ENCODE measurements at places on chromosomes 2 and 18.

DNA sequence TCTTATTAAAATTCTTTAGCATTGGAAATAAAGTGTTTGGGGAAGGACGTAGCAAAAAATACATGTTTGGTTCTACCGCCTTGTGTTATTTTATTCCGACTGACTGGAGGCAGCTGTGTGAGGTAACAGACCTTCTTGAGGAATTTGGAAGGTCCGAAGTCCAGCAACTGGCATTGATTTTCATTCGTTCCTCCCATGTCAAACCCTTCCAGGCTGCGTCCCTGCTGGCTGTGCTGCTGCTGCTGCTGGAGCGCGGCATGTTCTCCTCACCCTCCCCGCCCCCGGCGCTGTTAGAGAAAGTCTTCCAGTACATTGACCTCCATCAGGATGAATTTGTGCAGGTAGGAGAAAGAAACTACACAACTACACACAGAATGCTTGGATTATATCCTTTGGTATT lies 21.8 kb downstream of the CNDP1 start:
- no peak for DNase-seq

DNA sequence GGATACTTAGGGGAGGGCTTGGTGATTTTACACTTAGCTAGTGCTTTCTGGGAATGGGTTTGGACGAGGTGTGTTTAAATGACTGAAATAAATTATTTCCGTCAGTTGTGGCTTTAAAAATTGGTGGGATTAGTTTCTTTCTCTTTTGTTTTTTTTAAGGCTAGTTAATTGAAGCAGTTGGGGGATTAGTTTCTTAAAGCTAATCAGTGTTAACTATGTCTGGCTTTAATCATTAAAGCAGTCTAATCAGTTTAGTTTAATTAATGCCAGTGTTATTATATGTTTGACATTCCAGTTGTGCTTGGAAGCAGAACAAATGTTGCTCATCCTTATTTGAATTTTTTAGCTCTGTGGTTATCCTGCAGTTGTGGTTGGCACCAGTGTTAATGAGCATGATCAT lies 10.2 kb downstream of the MTA3 start:
- no peak for DNase-seq

- DNase-seq, result no peak
Observed at GRCh38 chr18:21272016-21272579, 30.1 kb downstream of the GREB1L start.

DNA sequence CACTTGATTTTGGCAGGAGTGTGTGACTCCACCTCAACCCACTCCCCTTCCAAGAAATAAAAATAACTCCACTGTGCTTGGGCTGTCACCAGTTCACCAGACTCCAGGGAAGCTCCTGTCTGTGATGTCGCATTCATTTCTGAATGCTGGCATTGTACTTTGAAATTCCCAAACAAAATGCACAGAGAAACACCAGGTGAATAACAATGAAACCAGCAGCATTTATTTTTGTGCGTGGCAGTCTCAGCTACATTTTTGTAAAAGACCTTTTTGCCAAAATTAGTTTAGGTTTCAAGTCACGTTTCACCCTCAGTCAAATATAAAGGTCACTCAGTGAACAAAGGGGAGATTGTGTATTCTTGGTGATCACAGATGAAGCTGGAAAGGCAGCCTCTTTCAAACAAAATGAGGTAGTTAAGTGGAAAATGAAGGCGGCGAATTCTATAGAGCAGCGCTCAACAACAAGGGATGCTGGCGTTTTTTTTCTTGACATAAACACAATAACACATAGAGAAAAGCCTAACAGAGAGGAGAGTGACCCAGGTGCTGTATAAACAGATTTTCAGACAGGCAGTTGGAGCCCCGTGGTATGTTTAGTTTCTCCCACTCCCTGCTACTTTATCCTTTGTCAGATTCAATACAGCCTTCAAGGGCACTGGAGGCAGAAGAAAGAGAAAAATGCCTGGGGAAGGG lies 210.3 kb upstream of the GCFC2 start:
- no peak for DNase-seq

GRCh38 chr2:25071966-25072365 lies 30.1 kb downstream of the EFR3B start:
- DNase-seq, result no peak

GRCh38 chr2:15677141-15677843 lies 85.6 kb downstream of the DDX1 start:
- no peak for DNase-seq

DNA sequence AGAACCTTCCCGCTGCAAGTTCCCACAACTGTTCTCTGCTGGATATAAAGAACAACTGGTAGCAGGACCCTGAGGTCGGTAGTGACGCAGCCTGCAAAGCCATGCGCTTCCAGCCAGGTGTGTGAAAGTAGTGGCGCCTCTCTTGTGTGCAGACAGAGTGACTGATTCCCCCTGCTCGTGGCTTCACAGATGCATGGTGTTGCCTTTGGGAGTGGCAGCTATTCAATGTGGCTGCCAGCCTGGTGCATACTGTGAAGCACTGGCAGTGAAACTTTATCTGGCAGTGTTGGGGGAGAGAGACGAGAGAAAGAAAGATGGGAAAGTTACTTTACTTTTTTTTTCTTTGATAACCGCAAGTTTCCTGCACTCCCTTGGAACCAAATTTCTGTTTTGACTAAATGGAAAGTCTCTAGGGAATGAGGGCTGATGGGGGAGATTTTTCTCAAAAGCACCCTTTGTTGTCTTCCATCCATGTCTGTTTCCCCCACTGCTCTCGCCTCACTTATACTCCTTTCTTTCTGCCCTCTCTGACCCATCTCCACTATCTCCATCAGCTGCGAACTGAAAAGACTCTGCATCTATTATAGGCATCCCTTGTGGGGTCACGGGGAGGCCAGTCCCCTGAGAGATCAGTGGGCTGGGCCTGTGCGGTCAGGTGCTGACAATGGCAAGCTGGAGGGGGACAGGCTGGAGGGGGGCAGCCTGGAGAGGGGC lies 90.0 kb upstream of the TNP1 start:
- DNase-seq, result no peak

- no peak for DNase-seq
Observed at GRCh38 chr18:62844850-62845643, 129.7 kb downstream of the PHLPP1 start.

DNA sequence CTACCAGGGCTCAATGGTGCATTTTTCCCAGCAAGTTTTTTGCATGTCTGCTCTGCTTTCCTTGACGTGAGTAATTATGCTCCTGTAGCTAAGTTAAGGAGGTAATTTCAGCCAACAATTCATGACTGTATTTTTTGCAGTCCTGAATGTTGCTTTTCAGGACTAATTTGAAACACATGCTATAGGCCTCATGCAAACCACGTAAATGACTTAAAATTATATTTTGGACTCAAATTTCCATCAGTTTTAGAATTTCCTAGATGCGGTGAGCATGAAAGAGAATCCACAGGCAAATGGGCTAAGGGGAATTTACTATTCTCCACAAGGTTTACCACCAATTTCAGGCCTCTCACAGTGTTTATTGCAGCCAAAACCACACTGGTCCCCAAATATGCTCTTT lies 589.9 kb upstream of the LRRTM1 start:
- no peak for DNase-seq

GRCh38 chr2:232437195-232437571 lies 18.8 kb upstream of the ALPI start:
- no peak for DNase-seq

GRCh38 chr18:23032030-23032582 lies 99.0 kb downstream of the RBBP8 start:
- no peak for DNase-seq

GRCh38 chr2:112182581-112183034 lies 44.4 kb downstream of the FBLN7 start:
- no peak for DNase-seq

DNA sequence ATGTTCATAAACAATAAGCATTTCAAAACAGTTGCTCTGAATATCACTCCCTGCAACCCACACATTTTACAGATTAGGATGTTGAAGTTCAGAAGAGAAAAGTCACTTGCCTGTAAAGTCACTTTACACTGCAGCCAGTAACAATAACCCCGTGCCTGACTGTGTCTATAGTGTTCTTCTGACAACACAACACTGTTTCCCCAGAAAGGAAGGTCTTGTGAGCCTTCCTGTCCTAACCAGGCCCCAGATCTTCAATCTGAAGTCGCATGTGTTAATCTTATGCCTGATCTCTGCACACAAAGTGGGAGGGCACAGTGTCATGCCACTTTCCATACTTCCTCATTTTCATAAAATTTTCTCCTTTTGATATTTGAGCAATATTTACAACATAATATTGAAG lies 120.2 kb downstream of the FEZ2 start:
- no peak for DNase-seq

DNA sequence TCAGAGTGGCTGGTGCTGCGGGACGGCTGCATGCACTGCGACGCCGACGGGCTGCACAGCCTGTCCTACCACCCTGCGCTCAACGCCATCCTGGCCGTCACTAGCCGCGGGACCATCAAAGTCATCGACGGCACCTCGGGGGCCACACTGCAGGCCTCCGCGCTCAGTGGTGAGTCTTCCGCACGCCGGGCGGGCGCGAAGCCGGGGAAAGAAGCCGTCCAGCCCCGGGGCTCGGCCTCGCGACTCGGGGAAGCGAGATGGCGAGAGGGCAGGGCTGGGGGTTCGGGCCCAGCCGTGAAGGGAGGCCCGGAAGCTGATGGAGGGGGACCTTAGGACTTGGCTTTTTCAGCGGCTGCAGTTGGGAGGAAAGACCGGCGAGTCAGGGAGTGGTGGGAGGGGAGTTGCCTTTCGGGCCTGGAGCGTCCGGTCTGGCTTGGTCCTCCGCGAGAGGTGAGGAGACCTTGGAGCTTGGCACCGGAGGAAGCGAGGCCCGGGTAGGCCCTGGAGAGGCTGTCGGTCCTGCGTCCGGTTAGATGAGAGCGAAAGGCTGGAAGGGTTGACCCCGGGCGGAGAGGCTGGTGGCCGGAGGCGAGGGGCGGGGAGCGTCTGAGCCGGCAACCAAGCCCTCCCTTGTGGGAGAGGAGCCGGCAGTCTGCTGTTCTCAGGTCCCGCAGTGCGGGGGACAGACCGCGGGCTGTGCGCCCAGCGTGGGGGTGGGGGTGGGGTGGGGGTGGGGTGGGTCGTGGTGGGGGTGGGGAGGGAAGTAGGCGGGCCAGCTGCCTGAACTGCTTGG lies 691 bp downstream of the BIRC6 start:
- no peak for DNase-seq

GRCh38 chr2:217183471-217183870 lies 323.6 kb upstream of the TNP1 start:
- DNase-seq, result no peak

DNA sequence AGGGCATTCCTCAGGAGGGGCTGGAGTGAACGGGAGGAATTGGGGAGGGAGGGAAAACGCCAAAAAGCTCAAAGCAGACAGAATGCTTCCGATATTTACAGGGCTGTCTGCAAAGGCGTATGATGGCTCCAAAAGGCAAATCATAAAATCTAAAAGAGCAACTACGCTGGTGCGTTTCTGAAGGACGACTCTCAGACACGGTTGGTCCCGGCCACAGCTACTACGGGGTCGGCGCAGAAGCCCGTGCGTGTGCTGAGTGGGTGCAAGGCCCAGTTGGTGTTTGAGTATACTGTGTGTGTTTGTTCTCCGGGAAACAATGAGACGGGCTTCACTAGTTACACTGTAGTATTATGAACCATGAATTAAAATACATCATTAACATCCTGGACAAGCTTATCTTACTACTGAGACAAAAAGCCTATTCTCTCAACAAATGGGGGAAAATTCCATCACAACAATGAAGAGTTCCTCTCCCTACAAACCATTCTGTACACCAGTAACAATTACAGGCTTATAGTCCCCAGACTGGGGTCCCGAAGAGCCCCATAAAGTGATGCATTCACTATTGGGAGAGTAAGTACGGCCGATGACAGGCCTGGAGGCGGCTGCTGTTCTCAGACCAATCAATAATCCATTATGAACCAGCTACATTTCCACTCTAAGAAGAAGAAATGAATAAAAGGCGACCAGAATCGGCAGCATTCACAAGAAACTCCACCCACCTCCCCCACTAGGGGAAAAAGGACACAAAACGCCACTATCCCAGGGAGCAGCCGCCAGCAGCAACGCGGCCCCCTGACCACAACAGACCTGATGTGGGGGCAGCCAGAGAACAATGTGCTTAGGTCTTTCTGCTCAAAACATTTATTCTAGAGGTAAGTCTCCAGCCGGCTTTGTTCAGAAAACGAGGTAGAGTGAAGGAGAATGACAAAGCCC lies 43.4 kb downstream of the ZNF516 start:
- no peak for DNase-seq

- DNase-seq, result no peak
Observed at GRCh38 chr2:33042819-33043218, 96.1 kb downstream of the LTBP1 start.

GRCh38 chr2:160557903-160558302 lies 64.3 kb upstream of the RBMS1 start:
- DNase-seq, result no peak

- no peak for DNase-seq
Observed at GRCh38 chr2:181766129-181766528, 85.8 kb upstream of the NEUROD1 start.

DNA sequence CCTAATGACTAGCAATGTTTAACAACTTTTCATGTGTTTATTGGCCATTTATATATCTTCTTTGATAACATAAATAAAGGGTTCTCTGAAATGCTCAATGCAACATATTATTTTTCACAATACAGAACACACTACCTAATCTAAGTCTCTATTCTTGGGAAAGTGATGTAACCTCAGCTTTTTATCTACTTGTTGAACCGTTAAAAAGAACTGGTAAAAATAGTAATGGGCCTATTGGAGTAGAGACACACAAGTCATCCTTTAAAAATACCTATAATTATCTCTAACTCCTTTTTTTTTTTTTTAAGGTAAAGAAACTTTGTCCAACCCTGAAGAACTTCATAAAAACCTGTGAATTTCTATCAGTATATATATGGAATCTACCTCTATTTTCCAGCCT lies 1067.7 kb upstream of the CELF4 start:
- DNase-seq, result no peak

GRCh38 chr2:128727404-128727803 lies 408.7 kb upstream of the HS6ST1 start:
- no peak for DNase-seq

- DNase-seq, result no peak
Observed at GRCh38 chr2:45404807-45405297, 206.2 kb downstream of the SRBD1 start.

DNA sequence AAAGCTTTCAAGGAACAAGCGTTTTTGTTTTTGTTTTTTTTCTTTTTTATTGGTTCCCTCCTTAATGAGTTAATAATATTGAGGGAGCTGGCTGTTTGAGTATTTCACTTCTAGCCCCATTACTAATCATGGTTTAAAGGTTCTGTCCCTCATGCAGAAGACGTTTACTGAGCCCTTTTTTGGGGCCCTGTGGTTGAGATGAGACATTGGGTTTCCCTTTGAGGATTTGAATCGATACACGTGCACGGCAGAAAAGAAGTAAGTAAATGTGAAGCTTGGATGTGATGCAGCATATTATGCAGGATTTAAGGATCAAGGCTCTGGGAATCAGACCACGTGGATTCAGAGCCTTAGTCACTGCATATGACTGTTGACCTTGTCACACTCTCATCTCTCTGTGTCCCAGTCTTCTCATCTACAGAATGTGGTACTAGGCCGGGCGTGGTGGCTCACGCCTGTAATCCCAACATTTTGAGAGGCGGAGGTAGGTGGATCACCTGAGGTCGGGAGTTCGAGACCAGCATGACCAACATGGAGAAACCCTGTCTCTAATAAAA lies 1.0 kb upstream of the CHST10 start:
- DNase-seq, result no peak
